Tibial nerve (tissue), 4 donors: ENCODE measurements at places on chromosomes 3 and 15. TPM values are rescaled to one million over a fixed set of nuclear protein-coding genes. Genes with fewer than 3 reads are reported as not detected.
A peak's percentile ranks its signal among the peaks of the same experiment; 100 is the strongest.

- no peak for DNase-seq
- H3K27me3 ChIP-seq: no peaks in the 10 kb centered on the region
- no peaks in the 10 kb centered on the region for H3K4me1 ChIP-seq
- H3K27ac ChIP-seq: no peak overlapping the region
Measured at GRCh38 chr3:120460181-120460790, 9.5 kb upstream of the FSTL1 start.

- no peaks in the 10 kb centered on the region for H3K36me3 ChIP-seq
- no peaks in the 10 kb centered on the region for H3K27me3 ChIP-seq
- peak overlapping the region; percentile 14 for H3K4me3 ChIP-seq
- H3K27ac ChIP-seq: peak overlapping the region; percentile 81
- peak; percentile 82 for DNase-seq
Measured at GRCh38 chr3:188052169-188053035, 101.6 kb upstream of the LPP start.

DNA sequence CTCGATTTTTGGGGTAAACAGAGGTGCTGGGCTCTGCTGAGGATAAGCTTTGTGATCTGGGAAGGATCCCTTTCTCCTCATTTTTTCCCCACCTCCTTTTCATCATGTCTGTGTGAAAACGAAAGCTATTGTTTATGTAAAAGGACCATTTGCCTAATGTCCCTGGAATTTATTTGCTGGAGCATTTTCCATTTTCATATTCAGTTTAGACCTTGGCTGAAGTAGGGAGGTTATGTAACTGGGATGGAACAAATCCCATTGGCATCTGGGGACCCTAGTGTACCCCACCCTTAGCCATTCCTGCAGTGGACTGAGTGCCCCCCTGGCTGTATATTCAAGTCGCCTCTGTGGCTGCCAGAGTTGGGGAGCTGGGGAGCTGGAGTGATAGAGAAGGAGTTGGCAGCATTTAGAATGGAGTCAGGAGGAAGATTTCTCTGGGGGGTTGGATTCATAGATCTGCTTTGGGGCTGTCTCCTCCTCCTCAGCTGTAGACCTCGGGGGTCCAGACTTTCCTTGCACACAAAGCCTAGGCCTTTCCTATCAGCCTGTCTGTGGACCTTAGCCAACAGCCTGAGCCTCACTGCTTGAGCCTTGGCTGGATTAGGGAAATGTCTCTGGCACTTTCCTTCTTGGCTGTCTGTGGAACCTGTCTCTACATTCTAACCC lies 270.4 kb upstream of the CTDSPL start:
- no peak overlapping the region for H3K4me3 ChIP-seq
- peaks cover 4% of the 10 kb centered on the region for H3K4me1 ChIP-seq
- no peaks in the 10 kb centered on the region for H3K36me3 ChIP-seq
- no peak for DNase-seq
- peak overlapping the region; percentile 83 for H3K27ac ChIP-seq
- no peaks in the 10 kb centered on the region for H3K27me3 ChIP-seq

The GP5 gene
- total RNA-seq: not detected

The ERICH6 gene
- total RNA-seq: not detected
